ENCODE measurements at places on chromosomes 5 and 9.

DNA sequence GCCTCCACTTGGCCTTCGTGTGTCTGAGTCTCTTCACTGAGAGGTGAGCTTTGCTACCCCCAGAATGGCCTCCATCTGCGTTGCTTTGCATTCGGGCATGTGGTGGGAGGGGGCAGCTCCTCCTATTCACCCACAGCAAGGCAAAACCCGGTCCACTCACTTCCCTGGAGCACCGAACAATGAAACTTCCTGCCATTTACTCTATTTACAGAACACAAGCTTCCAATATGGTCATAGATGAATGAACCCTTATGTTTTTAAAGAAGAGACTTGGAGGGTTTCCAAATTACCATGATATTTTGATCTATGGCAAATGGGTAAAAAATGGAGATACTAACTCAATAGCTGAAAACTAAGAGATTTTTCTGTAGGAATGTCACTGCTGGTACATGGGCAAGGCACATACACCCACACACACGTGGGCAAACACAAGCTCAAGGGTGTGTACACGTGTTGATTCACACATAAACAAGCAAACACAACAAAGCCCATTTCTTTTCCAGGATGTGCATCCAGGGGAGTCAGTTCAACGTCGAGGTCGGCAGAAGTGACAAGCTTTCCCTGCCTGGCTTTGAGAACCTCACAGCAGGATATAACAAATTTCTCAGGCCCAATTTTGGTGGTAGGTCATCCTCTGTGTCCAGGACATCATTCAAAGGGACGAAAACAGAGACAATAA lies 5.2 kb downstream of the GABRP start:
- no peak for DNase-seq

DNA sequence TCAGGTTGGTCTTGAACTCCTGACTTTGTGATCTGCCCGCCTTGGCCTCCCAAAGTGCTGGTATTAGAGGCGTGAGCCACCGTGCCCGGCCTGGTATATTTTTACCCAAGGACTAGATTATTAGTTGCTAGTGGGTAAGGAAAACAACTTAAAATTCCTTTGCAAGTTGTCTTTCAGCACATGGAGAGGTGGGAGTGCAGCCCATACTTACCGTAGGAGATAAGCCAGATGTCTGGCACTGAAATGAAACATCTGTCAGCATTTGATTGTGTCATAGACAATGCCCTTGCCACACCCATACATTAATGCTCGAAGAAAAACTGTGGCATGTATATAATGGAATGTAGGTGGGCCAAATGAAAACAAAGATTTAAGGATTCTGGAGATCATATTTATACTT lies 36.6 kb upstream of the ANKH start:
- no peak for DNase-seq

- DNase-seq, result no peak
Measured at GRCh38 chr5:39073767-39074016, 507 bp downstream of the RICTOR start.

DNA sequence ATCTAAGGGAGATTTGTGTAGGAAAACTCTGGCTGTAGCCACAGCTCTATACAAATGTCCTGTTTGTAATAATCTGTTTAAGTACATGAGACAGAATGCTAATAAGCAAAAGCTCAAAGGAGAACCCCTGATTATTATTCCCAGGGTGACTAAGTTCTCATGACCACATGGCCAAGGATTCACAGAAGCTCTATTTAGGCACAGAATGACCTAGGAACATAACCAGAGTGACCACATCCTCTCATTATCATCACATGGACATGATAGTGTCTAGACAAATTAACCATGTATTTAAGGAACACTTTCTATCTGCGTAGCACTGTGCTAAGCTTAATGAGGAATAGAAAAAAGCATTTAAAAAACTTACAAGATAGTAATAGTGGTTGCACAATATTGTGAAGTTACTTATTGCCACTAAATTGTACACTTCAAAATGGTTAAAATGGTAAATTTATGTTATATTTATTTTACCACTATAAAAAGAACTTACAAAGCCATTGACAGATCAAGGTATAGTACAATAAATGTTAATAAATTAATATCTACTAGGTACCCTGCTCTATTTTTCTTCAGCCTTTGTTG lies 56.3 kb downstream of the STX17 start:
- no peak for DNase-seq

DNA sequence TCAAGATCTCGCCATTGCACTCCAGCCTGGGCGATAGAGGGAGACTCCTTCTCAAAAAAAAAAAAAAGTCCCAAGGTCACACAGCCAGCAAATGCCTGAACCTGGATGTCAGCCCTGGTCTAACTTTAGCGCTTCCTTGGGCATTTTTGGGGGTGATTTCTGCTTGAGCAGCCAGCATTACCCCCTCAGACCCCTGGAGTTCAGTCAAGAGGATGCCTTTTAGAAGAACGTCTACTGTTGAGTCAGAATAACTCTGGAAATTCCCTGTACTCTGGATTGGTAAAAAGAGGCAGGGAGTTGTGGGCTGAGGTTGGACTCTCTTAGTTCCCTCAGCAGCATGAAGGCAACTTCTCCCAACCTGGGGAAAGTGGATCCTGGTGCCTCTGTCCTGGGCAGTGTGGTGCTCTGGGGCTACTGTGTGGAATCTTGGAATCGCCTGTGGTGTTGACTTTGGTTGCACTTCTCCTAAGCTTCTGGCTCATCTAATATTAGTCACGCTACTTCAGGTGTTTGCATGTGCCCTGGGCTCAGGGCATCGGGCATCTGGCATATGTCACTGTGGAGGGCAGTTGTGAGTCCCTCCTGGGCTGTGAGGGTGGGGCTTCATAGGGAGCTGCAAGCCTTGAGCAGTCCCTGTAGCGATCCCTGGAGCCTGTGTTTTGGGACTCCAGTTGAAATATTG lies 32.2 kb downstream of the STXBP1 start:
- no peak for DNase-seq

DNA sequence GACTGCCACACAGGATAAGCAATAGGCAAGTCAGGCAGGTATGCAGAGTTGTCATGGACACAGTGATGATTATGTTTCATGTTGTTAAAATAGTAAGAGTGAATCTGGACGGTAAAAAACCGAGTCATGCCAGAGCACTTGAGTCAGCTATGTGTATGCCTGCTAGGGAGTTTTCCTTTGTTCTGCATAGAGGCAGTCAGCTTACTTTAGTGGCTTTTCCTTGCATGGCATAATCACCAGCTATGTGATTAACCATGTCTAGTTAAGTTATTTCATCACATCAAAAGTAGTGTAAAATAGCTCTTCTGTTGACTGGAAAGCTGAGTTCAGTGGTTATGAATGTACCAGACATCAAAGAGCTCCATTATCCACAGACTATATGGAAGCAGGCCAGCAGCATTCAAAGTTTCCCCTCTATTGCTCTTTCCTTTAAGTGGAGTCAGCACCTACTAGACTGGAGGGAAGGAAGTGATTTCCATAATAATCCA lies 989.8 kb downstream of the TLE1 start:
- no peak for DNase-seq

DNA sequence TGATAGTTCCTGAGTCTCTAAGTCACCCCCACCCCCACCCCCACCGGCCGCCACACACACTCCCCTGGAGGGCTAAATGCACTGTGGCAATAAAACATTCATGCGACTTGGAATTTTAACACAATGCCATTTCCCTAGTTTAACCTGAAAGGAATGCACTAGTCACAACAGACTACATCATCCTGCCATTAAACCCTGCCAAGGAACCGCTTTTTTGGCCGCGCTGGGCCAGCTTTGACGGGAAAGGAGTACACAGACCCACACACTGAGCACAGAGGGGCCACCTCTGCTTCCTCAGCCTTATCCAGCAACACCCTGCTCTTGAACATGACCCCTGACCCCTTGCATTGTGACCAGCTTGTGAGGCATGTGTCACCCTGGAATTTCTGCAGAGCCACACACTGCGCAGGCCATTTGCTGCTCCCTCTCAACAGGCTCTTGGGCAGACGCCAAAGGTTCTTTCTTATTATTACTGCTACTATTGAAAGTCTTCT lies 165.3 kb downstream of the BNC2 start:
- DNase-seq, result peak; percentile 40

DNA sequence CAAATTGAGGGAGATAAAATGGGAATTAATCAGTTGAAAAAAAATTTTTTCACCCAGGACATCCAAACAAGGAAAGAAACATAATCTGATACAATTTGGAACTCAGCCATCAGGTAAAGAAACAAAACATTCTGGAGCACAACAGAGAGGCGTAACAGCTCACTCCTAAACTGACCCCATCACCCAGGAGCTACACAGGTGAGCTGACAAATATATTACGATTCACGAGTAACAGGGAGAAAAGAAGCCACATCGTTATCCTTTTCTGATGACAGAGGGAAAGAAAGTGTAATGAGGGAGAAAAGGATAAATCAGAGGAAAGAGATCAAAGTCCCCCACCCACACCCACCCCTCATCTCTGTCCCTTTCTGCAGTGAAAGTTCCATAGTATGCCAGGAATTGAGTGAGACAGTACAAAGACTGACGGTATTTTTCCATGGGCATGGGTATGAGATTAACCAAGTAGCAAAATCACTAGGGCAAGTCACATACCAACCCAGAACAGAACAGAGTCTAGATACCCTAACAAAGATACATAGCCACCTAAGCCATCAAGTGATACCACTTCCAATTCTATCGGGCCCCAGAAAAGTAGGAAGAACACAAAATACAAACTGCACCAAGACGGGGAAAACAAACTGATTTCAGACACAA lies 45.4 kb downstream of the TMEM245 start:
- no peak for DNase-seq

- DNase-seq, result no peak
Measured at GRCh38 chr5:101271416-101271815, 368.3 kb upstream of the ST8SIA4 start.

DNA sequence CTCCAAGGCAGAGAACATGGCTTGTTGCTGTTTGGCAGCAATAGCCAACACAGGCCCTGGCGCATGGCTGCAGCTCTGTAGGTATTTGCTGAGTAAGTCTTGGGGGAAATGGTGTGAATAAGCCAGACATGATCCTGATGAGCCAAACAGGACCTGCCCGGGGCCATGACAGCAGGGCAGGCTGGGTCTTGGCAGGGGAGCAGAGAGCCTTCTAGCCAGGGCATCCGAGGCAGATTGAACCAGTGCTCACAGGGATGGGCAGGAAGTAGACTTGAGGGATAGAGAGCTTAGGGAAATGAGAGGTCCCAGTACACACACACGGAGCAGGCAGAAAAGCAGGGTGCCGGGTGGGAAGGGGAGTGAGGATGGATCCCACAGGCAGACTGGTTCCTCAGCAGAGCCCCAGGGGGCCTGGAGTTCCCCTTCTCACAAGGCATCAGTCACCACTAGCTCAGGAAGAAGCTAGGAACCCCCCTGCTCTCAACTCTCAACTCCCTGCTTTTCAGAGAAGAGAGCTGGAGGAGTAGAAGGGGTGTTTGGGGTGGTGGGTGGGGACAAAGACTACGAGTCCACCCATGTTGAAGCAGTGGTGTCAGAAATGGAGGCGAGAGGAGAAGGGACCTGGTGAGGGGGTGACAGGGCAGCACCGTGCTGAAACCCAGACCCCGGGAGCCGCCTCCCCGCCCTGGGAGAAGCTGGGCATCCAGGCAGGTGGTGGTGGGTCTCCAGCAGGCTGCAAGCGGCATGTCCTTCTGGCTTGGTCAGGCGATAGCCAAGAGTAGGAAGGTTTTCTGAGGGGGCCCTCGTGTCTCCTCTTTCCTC lies 111.1 kb downstream of the RGS3 start:
- no peak for DNase-seq

DNA sequence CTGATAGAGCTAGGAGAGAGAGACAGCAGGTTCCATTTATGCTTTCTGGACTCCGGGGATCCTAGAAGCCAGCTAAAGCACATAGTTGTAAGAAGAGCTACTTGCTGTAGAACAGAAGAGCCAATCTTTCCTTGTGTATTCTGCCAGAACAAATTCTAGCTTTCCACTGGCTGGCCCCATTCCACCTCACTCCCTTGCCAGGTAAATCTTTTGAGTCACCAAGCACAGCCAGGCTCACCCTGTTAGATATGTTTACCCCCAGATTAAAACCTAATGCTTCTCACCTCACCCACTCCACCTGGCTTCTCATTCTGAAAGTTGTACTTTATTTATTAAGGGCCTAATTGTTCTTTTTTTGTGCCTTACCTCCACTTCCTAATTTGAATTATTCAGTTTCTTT lies 48.9 kb upstream of the CHD1 start:
- no peak for DNase-seq

DNA sequence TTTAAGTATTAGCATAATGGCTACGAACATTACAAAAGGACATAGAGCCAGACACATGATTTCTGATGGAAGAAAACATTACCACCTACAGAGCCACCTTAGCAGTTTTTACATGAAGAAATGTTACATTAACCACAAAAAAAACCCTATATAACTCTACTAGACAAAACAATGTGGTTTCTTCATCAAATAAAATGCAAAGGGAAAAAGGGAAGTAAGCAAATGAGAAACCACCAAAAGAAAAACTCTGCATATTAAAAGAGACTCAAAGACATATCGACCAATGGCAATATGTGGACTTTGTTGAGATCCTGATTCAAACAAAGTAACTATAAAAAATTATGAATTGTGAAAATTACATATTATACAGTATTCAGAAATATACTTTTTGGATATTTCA lies 132.7 kb downstream of the TSSK1B start:
- DNase-seq, result no peak

DNA sequence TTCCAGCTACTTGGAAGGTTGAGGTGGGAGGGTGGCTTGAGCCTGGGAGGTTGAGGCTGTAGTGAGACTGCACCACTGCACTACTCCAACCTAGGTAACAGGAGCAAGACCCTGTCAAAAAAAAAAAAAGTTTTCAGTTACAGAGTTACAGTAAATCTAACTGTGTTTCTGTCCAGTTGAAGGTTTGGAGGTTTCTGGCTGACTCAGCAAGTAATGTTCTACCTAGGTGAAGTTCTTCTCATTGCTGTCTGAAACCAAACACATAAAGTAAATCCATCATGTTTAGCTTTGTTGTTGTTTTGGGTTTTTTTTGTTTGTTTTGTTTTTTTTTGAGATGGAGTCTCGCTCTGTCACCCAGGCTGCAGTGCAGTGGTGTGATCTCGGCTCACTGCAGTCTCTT lies 7.9 kb upstream of the ANKHD1 start:
- no peak for DNase-seq

DNA sequence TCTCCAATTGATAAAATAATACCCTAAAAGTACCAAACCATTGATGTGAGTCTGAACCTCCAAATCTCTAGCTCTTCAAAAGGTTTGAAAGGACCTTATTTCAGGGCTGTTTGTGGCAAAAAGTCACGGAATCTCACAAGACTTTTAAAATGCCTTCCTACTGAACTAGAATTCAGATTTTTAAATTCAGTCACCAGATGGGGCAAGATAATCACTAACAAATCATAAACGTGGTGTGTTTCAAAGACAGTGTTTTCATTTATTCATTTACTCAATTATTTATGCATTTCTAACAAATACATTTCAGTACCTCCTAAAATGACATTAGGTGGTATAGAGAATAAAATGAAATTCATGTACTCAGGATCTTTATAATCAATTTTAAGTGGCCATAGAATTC lies 68.2 kb upstream of the SMC2 start:
- no peak for DNase-seq

GRCh38 chr9:95268681-95269080 lies 48.8 kb downstream of the FANCC start:
- DNase-seq, result peak; percentile 39

Data from SHP77 treated with DMSO at 0.1 percent for 48 hours (cell line).